ENCODE measurements at places on chromosomes 12 and 14.
A peak's percentile ranks its signal among the peaks of the same experiment; 100 is the strongest.

DNA sequence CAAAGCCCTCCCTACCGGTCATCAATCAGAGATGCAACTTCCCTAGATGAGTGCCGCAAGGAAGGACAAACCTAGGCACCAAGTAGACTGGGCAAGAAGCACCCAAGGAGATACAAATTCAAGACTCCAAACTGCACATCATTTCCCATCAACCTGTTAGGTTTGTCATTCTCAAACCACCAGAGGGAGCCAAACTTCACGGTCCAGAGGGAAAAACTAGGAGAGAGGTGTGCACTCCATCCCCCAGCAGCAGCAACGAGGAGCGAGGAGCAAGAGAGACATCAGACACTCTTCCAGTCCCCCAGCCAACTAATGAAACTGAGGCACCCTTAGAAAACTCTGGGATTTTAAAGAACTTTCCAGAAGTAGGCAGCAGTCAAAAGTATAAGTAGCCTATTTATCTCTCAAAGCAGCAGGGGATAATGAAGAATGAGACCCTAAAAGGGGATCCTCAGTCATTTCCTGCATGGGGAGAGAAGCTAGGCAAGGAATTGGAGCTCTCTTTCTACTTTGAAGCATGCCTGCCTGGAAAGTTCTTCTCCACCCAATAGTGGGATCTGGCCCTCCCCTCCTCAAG lies 37.0 kb upstream of the NT5DC3 start:
- peak; percentile 53 for DNase-seq
- H3K27ac ChIP-seq = no peak overlapping the region
- no peaks in the 10 kb centered on the region for H3K36me3 ChIP-seq
- no peaks in the 10 kb centered on the region for H3K27me3 ChIP-seq
- no peaks in the 10 kb centered on the region for H3K4me1 ChIP-seq

GRCh38 chr12:49051373-49051764 lies 9.2 kb downstream of the KMT2D start:
- no peak for DNase-seq
- no peak overlapping the region for H3K27ac ChIP-seq
- H3K36me3 ChIP-seq = peaks cover 21% of the 10 kb centered on the region
- H3K27me3 ChIP-seq = no peaks in the 10 kb centered on the region
- H3K4me1 ChIP-seq = no peaks in the 10 kb centered on the region

DNA sequence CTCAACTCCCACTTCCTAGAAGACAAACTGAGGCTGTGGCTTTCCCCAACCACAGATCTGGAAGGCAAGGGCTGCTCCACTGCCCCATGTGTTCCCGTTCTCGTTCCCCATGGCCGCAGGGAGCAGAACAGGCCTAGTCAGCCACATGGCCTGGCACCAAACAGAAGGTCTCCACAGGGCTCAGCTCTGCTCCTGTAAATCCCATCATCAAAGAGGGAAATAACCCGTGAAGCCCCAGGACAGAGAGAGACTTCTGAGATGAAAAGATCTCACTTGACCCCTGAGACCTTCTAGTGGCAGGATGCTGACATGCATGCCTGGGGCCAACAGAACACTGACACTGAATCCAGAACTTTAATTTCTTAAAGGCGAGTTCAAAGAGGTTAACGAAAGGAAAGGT lies 68.9 kb downstream of the BCL11B start:
- no peak overlapping the region for H3K4me3 ChIP-seq
- no peaks in the 10 kb centered on the region for H3K36me3 ChIP-seq
- no peak overlapping the region for H3K27ac ChIP-seq
- no peaks in the 10 kb centered on the region for H3K4me1 ChIP-seq

DNA sequence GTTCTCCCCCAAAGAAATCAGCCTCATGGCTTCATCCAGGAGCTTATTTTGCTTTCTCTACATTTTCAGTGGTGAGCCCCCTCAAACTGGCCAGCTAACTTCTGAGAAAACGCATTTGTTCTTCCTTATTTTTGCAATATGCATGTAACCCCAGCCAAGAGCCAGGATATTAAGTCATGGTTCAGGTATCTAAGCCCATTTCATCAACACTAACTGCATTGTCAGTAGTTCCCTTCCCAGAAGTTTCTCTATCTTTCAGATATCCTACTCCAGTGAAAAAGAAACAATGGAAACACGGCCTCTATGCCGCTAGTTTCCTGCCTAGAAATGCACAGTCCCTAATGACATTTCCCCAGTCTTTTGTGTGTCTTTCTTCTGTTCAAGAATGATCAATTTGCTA lies 102.8 kb upstream of the RASSF8 start:
- no peak for DNase-seq
- H3K27me3 ChIP-seq = no peaks in the 10 kb centered on the region
- H3K4me3 ChIP-seq = no peak overlapping the region
- peak overlapping the region; percentile 48 for H3K27ac ChIP-seq

DNA sequence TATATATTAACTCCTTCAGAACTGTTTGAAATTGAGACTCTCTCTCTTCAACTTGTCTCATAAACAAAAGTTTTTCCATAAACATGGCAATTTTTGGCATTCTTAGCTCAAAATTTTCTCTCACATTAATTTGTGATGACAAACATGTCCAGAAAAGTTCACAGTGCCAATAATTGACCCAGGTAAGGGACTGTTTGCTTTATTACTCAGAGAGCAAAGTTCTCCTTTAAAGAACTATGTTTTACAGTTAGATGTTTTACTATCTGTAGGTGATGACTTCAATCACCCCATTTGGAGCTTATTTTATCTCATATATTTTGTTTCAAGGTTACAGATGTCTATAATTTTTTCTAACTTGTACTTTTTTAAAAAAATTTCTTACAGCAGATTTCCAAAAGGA lies 855.6 kb downstream of the SLC16A7 start:
- H3K4me1 ChIP-seq = no peaks in the 10 kb centered on the region
- no peak overlapping the region for H3K4me3 ChIP-seq
- no peak for DNase-seq

Measured in breast epithelium (tissue), 4 donors.